Left ventricle myocardium inferior (tissue), 1 donor: ENCODE measurements at places on chromosomes 6 and 20. TPM values are rescaled to one million over a fixed set of nuclear protein-coding genes. Genes with fewer than 3 reads are reported as not detected.
A peak's percentile ranks its signal among the peaks of the same experiment; 100 is the strongest.

GRCh38 chr20:3045042-3045815 lies 623 bp upstream of the MRPS26 start:
- H3K36me3 ChIP-seq = peaks cover 29% of the 10 kb centered on the region
- no peaks in the 10 kb centered on the region for H3K27me3 ChIP-seq
- peak; percentile 81 for DNase-seq
- H3K4me1 ChIP-seq = peaks cover 49% of the 10 kb centered on the region
- peak overlapping the region; percentile 87 for H3K4me3 ChIP-seq

DNA sequence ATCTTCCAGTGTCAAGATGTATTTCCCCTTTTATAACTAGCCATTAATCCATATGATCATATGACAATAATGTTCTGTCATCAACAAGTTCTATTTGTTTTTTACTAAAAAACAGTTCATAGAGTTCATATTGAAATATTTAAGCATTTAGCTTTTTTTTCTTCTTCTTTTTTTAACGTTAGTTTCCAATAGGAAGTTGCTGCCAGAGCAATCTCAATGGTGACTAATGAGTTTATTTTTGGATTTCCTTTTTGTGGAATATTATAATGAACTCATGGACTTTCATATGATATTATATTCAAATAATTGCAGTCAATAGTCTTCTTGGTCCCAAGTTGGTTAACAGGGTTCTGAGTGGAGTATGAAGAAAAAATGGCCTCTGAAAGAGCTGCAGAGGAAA lies 343.3 kb downstream of the BCKDHB start:
- DNase-seq = no peak
- no peak overlapping the region for H3K27ac ChIP-seq
- H3K4me3 ChIP-seq = no peak overlapping the region
- no peaks in the 10 kb centered on the region for H3K27me3 ChIP-seq

DNA sequence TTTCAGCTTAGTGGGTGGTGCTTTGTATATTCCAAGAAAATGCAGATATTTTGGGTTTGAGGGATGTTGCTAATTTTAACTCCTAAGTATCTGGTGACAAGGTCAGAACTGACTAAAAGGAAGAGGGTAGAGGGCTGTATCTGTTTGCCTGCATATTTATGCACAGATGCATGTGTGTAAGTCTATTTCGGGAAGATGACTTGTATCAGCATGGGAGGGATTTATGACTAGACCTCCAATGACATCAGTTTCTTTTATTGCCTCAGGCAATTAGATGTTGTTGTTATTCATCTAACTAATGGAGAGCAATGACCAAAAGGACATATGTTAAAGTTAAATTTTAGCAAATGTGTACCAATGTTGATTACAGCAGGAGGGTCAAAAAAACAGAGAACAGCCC lies 734.3 kb downstream of the QKI start:
- DNase-seq = no peak
- no peak overlapping the region for H3K4me3 ChIP-seq
- no peaks in the 10 kb centered on the region for H3K36me3 ChIP-seq

GRCh38 chr6:163332575-163332974 lies 81.9 kb upstream of the QKI start:
- H3K36me3 ChIP-seq = no peaks in the 10 kb centered on the region
- no peak for DNase-seq
- H3K27me3 ChIP-seq = no peaks in the 10 kb centered on the region
- H3K27ac ChIP-seq = no peak overlapping the region
- no peak overlapping the region for H3K4me3 ChIP-seq

GRCh38 chr20:50360218-50360672 lies 149.9 kb upstream of the PTPN1 start:
- H3K27ac ChIP-seq = no peak overlapping the region
- H3K4me1 ChIP-seq = no peaks in the 10 kb centered on the region
- no peak for DNase-seq
- H3K4me3 ChIP-seq = no peak overlapping the region
- H3K36me3 ChIP-seq = no peaks in the 10 kb centered on the region

- H3K4me3 ChIP-seq = no peak overlapping the region
- H3K36me3 ChIP-seq = no peaks in the 10 kb centered on the region
- no peaks in the 10 kb centered on the region for H3K4me1 ChIP-seq
- no peak for DNase-seq
Measured at GRCh38 chr6:54451516-54451915, 143.3 kb downstream of the TINAG start.

DNA sequence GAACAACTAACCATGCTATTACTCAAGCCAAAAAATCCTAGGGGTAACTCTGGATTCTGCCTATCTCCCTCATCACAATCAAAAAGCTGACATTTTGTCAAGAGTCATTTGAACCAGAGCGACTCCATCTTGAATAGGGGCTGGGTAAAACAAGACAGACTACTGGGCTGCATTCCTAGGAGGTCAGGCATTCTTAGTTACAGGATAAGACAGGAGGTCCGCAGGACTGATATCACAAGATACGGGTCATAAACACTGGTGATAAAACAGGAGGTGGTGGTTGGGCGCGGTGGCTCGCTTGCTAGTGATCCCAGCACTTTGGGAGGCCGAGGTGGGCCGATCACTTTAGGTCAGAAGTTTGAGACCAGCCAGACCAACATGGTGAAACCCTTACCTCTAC lies 32.2 kb downstream of the C6orf52 start:
- no peak for DNase-seq
- no peaks in the 10 kb centered on the region for H3K4me1 ChIP-seq
- no peak overlapping the region for H3K4me3 ChIP-seq
- H3K27me3 ChIP-seq = no peaks in the 10 kb centered on the region
- H3K36me3 ChIP-seq = no peaks in the 10 kb centered on the region

Gene FRK
- total RNA-seq = 11.2 TPM

DNA sequence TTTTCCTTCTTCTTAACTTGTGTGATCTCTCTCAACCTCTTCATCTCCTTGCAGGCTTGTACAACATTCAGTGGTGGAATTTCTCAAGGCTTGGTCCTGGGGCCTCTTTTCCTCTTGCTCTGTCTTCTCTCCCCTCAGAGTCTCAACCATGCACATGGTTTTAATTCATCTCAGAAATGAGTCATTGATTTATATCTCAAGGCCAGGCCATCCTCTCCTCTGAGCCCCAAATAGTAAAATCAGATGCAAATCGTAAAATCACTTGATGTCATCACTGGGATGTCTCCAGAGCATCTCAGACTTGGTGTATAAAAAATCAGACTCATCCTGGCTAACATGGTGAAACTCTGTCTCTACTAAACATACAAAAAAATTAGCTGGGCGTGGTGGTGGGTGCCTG lies 85.0 kb downstream of the FNDC1 start:
- H3K36me3 ChIP-seq = no peaks in the 10 kb centered on the region
- H3K4me1 ChIP-seq = peaks cover 4% of the 10 kb centered on the region
- DNase-seq = no peak
- H3K4me3 ChIP-seq = no peak overlapping the region
- peaks cover 32% of the 10 kb centered on the region for H3K27me3 ChIP-seq

GRCh38 chr6:118812970-118813369 lies 81.0 kb upstream of the ASF1A start:
- no peaks in the 10 kb centered on the region for H3K27me3 ChIP-seq
- no peak for DNase-seq
- peaks cover 20% of the 10 kb centered on the region for H3K36me3 ChIP-seq
